ENCODE measurements at places on chromosomes 7 and 10. TPM values are rescaled to one million over a fixed set of nuclear protein-coding genes. Genes with fewer than 3 reads are reported as not detected.

DNA sequence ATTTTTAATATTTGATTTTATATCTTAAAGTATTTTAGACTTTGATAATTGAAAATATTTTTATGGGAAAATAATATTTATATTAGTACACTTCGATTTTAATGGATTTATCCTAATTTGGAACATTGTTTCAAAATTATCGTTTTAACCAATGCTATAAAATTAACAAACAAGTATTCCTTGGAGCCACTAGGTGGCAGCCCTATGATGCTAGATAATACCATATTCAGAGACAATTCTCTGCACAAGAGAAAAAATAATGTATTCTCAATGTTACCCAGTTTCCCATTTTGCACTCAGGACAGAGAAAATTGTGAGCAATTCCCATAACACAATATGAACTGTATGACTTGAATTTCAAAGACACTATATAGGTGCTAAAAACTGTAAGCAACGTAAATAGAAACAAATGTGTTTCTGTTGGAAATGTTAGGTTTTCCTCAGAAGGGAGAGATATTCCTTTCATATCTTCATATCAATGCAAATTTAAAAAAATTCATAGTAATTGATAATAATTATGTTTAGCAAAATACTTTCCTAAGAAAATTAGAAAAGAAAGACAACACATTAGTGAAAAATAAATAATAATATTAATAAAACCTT is 237.8 kb downstream of the SEMA3E start:
- no peak overlapping the region for H3K27ac ChIP-seq
- peak; percentile 61 for DNase-seq
- no peak overlapping the region for H3K4me3 ChIP-seq
- H3K36me3 ChIP-seq = no peaks in the 10 kb centered on the region
- H3K4me1 ChIP-seq = no peaks in the 10 kb centered on the region

- no peaks in the 10 kb centered on the region for H3K4me1 ChIP-seq
- H3K27me3 ChIP-seq = no peaks in the 10 kb centered on the region
- peak overlapping the region; percentile 15 for H3K4me3 ChIP-seq
- DNase-seq = no peak
- H3K27ac ChIP-seq = peak overlapping the region; percentile 48
Observed at GRCh38 chr10:61283481-61284221, 169.5 kb downstream of the TMEM26 start.

- H3K27me3 ChIP-seq = peaks cover 26% of the 10 kb centered on the region
- H3K4me3 ChIP-seq = peak overlapping the region; percentile 65
- DNase-seq = no peak
- H3K27ac ChIP-seq = no peak overlapping the region
- H3K36me3 ChIP-seq = no peaks in the 10 kb centered on the region
- peaks cover 10% of the 10 kb centered on the region for H3K4me1 ChIP-seq
Observed at GRCh38 chr10:115093776-115094408, 727 bp downstream of the ATRNL1 start.

Gene ANTXRL
- total RNA-seq = not detected

Data from Panc1 (cell line).